ENCODE measurements at places on chromosomes 6 and 20.

GRCh38 chr6:121666814-121667213 is 231.4 kb downstream of the GJA1 start:
- DNase-seq = no peak

- no peak for DNase-seq
These were observed 13.7 kb downstream of the TAB2 start for GRCh38 chr6:149331043-149331807.

GRCh38 chr6:135209803-135210202 is 28.7 kb downstream of the MYB start:
- no peak for DNase-seq

- DNase-seq = no peak
These were observed 35.7 kb upstream of the IER3 start for GRCh38 chr6:30779850-30780641.

- no peak for DNase-seq
These were observed 1.2 kb downstream of the DDR1 start for GRCh38 chr6:30885481-30885998.

Data from vagina (tissue), 2 donors.